ENCODE measurements at places on chromosomes 5 and 9.

- no peak overlapping the region for H3K4me3 ChIP-seq
- H3K4me1 ChIP-seq = no peaks in the 10 kb centered on the region
- no peaks in the 10 kb centered on the region for H3K36me3 ChIP-seq
- no peaks in the 10 kb centered on the region for H3K27me3 ChIP-seq
- DNase-seq = no peak
These were observed 105.2 kb downstream of the ST8SIA4 start for GRCh38 chr5:100797861-100798260.

DNA sequence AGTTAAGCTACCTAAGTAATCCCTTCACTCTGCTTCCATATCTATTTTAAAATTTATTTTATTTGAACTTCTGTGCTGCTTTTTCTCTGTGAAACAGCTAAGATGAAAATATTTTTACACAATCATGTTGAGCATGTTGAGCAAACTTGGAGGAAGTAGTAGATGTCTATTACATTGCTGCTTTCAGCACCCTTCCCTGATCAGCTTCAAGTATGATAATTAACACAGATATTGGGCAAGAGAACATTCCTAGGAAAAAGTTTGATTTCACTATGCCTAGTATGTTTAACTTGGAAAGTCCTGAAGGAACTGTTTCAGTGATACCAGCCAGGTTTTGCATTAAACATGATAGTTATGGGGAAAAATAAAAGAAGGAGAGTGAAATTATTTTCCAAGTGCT is 283.6 kb downstream of the ELAVL2 start:
- DNase-seq = no peak
- H3K27me3 ChIP-seq = no peaks in the 10 kb centered on the region
- no peak overlapping the region for H3K27ac ChIP-seq
- no peak overlapping the region for H3K4me3 ChIP-seq

DNA sequence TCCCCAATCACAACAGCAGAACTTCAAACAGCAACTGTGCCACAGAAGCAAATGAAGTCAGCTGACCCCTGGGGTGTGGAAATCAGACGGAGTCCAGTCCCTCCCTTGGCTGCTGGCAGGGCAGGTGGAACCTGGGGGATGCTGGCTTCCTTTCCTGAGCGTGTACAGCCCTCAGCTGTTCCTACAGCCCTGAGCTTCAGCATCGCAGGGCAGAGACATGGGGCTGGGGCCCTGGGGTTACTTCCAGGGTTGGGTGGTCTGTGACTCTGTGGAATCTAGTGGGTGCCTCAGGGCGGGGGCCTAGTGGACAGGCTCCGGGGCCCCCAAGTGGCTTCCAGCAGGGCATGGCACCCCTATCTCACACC is 7.3 kb upstream of the RXRA start:
- no peak overlapping the region for H3K27ac ChIP-seq
- H3K36me3 ChIP-seq = no peaks in the 10 kb centered on the region

DNA sequence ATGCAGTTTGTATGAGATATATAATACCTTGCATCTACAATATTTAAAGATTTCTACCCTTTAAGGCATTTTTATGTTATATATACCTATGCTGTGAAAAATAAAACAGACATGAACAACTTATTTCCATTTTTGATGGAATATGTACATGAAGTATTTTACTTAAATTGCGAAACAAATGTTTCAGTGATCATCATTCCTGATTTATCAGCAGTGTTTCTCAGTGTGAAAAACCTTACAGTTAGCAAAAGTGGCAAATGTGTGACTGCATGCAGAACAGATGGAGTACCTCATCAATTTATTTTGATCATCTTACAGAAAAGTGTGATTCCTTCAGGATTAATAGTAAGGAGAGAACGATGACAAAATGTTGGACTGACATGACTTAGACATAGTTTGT is 43.1 kb downstream of the PRR16 start:
- H3K27me3 ChIP-seq = no peaks in the 10 kb centered on the region
- DNase-seq = no peak
- no peaks in the 10 kb centered on the region for H3K4me1 ChIP-seq
- no peaks in the 10 kb centered on the region for H3K36me3 ChIP-seq
- H3K27ac ChIP-seq = no peak overlapping the region

GRCh38 chr9:121483049-121483448 is 16.6 kb downstream of the GGTA1 start:
- H3K4me3 ChIP-seq = no peak overlapping the region
- no peaks in the 10 kb centered on the region for H3K27me3 ChIP-seq
- no peaks in the 10 kb centered on the region for H3K36me3 ChIP-seq
- no peak overlapping the region for H3K27ac ChIP-seq
- H3K4me1 ChIP-seq = no peaks in the 10 kb centered on the region

- H3K4me3 ChIP-seq = no peak overlapping the region
- H3K4me1 ChIP-seq = no peaks in the 10 kb centered on the region
- no peaks in the 10 kb centered on the region for H3K36me3 ChIP-seq
- DNase-seq = peak; percentile 66
These were observed 99.4 kb downstream of the DRD1 start for GRCh38 chr5:175344331-175345195.

- no peak overlapping the region for H3K4me3 ChIP-seq
These were observed 60.6 kb upstream of the SYK start for GRCh38 chr9:90741036-90741435.

DNA sequence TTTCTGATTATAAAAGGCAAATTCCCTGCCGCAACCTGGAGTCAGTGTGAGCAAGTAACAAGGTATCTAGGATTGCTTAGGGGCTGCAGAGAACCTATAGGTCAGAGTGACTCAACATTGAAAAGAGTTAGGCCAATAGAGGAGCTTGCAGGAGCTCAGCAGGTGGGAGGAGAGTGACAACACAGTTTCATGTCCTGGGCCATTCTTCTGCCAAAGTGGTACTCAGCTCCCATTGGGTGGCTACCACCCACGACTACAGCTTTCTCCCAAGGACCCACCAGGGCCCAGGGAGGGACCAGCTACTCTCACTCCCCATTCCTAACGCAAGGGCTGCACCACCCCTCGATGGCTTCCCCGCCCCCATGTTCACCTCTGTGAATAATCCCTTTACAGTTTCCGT is 86.7 kb upstream of the SPATA31C2 start:
- no peak overlapping the region for H3K27ac ChIP-seq
- H3K36me3 ChIP-seq = no peaks in the 10 kb centered on the region
- no peak overlapping the region for H3K4me3 ChIP-seq
- no peaks in the 10 kb centered on the region for H3K4me1 ChIP-seq
- H3K27me3 ChIP-seq = no peaks in the 10 kb centered on the region

GRCh38 chr9:110087605-110088004 is 120.4 kb downstream of the C9orf152 start:
- peaks cover 34% of the 10 kb centered on the region for H3K4me1 ChIP-seq
- no peak overlapping the region for H3K27ac ChIP-seq
- no peak for DNase-seq
- H3K4me3 ChIP-seq = no peak overlapping the region
- no peaks in the 10 kb centered on the region for H3K36me3 ChIP-seq
